K562 (cell line): ENCODE measurements at places on chromosomes 3 and 15. TPM values are rescaled to one million over a fixed set of nuclear protein-coding genes. Genes with fewer than 3 reads are reported as not detected.

DNA sequence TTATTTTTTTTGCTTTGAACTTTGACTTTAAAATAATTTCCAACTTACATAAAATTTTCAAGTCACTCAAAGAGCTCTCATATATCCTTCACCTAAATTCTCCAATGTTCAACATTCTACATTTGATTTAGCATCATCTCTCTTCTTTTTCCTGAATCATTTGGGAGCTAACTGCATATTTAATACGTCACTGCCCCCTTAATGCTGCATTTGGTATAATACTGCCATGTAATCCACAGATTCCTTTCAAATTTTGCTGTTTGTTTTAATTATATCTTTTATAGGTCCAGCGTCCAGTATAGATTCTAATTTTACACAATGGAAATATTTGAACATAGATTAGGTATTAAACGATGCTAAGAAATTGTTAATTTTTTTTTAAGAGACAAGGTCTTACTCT, 2.3 kb upstream of the EIF2AK4 start:
- no peak overlapping the region for H3K4me3 ChIP-seq
- peaks cover 3% of the 10 kb centered on the region; the same call in 2 of the 3 replicates for H3K4me1 ChIP-seq
- peaks cover 5% of the 10 kb centered on the region; the same call in 1 of the 3 replicates for H3K36me3 ChIP-seq
- no peak overlapping the region for H3K27ac ChIP-seq
- peak; percentile 13 for DNase-seq

GRCh38 chr3:102332205-102332604, 102.6 kb upstream of the ZPLD1 start:
- H3K4me3 ChIP-seq: no peak overlapping the region
- no peaks in the 10 kb centered on the region for H3K4me1 ChIP-seq
- no peak for DNase-seq
- H3K27ac ChIP-seq: no peak overlapping the region

GRCh38 chr3:171936191-171936841, 93.2 kb downstream of the TMEM212 start:
- H3K27me3 ChIP-seq: no peaks in the 10 kb centered on the region
- no peak for DNase-seq
- no peaks in the 10 kb centered on the region for H3K36me3 ChIP-seq
- no peak overlapping the region for H3K4me3 ChIP-seq

- H3K4me1 ChIP-seq: no peaks in the 10 kb centered on the region
- H3K36me3 ChIP-seq: no peaks in the 10 kb centered on the region
- H3K27ac ChIP-seq: no peak overlapping the region
- H3K27me3 ChIP-seq: no peaks in the 10 kb centered on the region
Measured at GRCh38 chr3:114974387-114974786, 172.7 kb downstream of the ZBTB20 start.

- DNase-seq: no peak
- H3K4me3 ChIP-seq: no peak overlapping the region
- H3K27me3 ChIP-seq: no peaks in the 10 kb centered on the region
- no peaks in the 10 kb centered on the region for H3K4me1 ChIP-seq
- no peaks in the 10 kb centered on the region for H3K36me3 ChIP-seq
- H3K27ac ChIP-seq: no peak overlapping the region
Measured at GRCh38 chr3:3288255-3288654, 108.8 kb upstream of the CRBN start.

DNA sequence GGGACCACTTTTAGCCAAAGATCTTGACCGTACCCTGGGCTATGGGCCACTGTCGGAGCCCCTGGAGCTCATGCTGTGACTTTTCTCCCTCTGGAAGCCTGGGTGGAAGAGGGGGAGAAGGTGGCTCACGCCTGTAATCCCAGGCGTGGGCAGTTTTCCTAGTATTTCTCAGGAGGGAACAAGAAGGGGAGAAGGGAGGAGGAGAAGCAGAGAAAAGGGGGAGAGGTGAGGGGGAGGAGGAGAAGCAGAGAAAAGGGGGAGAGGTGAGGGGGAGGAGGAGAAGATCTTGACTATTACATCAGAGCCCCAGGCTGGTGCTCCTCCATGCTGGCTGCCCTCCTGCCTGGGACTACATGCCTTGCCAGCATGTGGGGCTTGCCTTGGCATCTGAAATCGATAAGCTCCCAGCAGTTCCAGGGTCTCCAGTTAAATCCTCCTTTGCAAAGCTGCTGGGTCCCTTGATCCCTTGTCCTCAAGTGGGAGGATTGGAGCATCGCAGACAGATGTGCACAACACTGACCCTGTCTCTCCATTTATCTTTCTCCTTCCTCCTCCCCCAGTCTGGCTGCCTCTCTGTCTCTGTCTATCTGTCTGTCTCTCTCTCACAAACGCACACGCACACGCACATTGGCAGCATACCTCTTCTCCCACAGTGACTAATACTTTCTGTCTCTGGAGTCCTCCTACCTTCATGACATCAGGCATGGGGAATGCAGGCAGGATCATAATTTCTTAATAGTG, 41.6 kb downstream of the MRAS start:
- H3K27me3 ChIP-seq: no peaks in the 10 kb centered on the region
- no peak overlapping the region for H3K4me3 ChIP-seq
- H3K4me1 ChIP-seq: no peaks in the 10 kb centered on the region
- no peak overlapping the region for H3K27ac ChIP-seq

DNA sequence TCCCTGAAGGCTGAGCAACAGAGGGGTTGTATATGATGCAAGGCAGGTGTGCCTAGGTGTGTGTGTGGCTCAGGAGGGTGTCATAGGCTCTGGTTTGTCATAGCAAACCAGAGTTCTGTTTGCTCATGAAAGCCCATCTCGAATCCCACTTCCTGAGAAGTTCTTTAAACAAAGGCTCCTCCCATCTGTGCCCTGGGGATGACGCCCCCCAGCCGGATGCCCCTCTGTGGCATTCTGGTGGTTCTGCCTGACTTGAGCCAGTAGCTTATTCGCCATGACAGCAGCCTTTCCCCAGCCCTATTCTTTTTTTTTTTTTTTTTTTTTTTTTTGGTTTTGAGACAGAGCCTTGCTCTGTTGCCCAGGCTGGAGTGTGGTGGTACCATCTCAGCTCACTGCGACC, 45.4 kb downstream of the PDIA5 start:
- H3K27ac ChIP-seq: no peak overlapping the region
- peaks cover 73% of the 10 kb centered on the region; the same call in 2 of the 3 replicates for H3K36me3 ChIP-seq
- no peak overlapping the region for H3K4me3 ChIP-seq

- no peaks in the 10 kb centered on the region for H3K36me3 ChIP-seq
- H3K4me1 ChIP-seq: no peaks in the 10 kb centered on the region
- no peak overlapping the region for H3K4me3 ChIP-seq
- no peaks in the 10 kb centered on the region for H3K27me3 ChIP-seq
Measured at GRCh38 chr3:156898296-156898880, 72.2 kb downstream of the LEKR1 start.

DNA sequence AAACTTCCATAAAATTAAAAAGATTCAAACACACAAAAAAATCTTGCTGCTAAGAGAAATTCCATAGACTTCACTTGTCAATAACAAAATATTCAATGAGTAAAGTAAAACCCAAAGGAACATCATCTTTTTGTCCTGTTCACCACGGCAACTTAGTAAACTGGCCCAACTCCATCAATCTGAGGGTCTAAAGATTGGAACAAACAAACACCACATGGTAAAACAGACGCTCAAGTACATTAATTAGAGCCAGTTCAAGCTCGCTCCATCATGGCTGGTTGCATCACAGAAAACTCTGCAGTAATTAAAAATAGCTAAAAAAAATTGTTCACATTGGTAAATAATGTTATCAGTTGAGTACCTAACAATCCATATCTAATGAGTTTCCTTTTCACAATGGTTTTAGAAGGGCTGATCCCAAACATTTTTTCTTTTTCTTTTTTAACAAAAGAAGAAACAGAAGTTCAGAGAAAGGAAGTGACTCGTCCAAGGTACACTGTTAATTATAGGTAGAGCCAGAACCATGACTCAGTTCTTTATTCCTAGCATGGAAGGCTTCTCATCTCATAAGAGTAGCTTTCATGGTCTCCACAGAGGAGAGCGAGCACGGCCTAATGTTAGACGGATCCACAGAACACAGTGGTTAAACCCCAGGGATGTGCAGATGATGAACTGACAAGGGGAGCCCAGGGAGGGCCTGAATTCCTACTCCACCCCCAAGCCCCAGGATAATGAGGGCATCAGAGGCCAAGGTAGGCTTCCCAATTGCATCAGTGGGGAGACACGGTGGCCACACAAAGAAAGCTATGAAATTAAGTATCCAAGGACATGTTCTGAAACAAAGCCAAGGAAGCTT, 79.2 kb upstream of the ARHGEF3 start:
- no peak for DNase-seq
- no peak overlapping the region for H3K27ac ChIP-seq
- no peaks in the 10 kb centered on the region for H3K36me3 ChIP-seq
- H3K27me3 ChIP-seq: no peaks in the 10 kb centered on the region
- no peak overlapping the region for H3K4me3 ChIP-seq
- no peaks in the 10 kb centered on the region for H3K4me1 ChIP-seq

DNA sequence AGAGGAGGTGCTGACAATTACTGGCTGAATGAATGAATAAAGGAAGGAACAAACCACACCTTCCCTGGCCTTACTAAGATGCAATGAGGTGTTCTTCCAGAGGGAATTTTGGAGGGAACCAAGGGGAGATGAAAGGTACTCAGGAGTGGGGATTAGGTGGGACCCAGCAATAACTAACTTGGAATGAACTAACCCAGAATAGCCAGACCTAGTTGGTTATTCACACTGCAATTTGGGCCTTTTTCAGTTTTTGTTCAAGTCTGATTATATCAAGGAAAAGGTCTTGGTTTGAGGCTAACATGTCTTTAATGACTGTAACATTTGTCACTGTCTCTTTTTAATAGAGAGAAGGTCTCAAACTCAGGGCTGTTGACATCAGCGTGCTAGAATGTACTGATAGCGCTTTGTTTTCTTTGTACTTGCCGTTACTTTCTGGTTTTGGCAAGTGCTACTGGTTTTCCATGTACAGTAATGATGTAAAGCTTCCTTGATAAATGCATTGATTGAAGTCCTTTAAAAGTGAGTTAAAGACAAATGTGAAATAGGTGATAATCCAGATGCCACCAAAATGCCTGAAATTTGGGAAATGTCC, 3.2 kb upstream of the PLXND1 start:
- H3K4me1 ChIP-seq: peaks cover 76% of the 10 kb centered on the region
- DNase-seq: no peak
- no peaks in the 10 kb centered on the region for H3K27me3 ChIP-seq
- H3K27ac ChIP-seq: peak overlapping the region; percentile 35; the same call in 1 of the 3 replicates
- H3K4me3 ChIP-seq: no peak overlapping the region
- H3K36me3 ChIP-seq: no peaks in the 10 kb centered on the region

GRCh38 chr3:22208844-22209243, 457.8 kb upstream of the ZNF385D start:
- DNase-seq: no peak
- no peaks in the 10 kb centered on the region for H3K36me3 ChIP-seq
- H3K4me3 ChIP-seq: no peak overlapping the region
- H3K4me1 ChIP-seq: no peaks in the 10 kb centered on the region
- no peaks in the 10 kb centered on the region for H3K27me3 ChIP-seq

DNA sequence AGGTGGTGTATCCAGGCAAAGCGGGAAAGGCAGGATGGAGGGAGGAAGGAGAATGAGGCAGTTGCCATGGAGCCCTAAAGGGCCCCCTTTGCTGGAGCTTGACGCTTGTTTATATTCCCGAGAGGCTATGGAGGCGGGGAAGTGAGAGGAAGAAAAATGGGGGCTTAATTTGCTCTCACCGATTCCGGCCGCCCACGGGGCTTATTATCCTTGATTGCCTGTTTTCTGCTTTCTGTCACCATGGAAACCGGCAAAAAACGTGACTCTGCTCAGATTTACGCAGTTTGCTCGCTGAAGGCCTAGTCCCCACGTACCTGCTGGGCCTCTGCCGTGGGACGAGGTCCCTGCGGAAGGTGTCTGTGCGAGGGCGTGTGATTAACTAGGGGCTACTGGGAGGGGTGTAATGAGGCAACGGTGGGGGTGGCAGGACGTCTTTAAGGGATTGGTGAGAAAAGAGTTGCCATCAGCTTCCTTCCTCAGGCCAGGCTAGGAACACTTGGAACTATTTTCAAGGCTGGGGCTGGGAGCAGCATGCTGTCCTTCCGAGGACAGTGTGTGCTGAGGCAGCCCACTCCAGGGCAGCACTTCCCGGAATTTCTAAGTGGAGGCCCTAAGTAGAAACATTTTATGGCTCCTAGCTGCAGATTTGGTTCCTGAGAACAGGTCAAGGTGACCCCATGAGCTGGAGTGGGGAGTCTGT, 110.8 kb upstream of the NDN start:
- H3K4me1 ChIP-seq: no peaks in the 10 kb centered on the region
- DNase-seq: no peak
- no peak overlapping the region for H3K27ac ChIP-seq
- no peaks in the 10 kb centered on the region for H3K36me3 ChIP-seq
- H3K4me3 ChIP-seq: no peak overlapping the region
- H3K27me3 ChIP-seq: no peaks in the 10 kb centered on the region

GRCh38 chr3:110174908-110175307, 837.6 kb upstream of the DPPA4 start:
- no peaks in the 10 kb centered on the region for H3K4me1 ChIP-seq
- no peak for DNase-seq
- no peak overlapping the region for H3K27ac ChIP-seq
- no peaks in the 10 kb centered on the region for H3K27me3 ChIP-seq

DNA sequence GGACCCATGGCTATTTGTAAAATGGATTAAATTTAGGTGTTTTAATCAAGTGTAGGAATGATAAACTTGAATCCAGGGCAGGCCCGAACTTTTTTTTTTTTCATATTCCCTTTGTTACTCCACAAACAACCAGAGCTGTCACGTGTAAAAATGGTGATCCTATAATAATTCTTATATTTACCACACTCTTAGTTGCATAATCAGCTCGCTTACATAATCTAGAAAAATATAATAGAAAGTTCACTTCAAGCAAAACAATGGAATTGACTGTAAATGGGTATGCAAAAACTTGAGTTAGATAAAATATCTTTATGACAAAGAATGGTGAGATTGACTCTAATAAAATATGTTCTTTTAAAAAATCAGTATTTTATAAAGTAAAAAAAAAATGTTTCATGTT, 2.1 kb upstream of the PAQR9 start:
- no peak overlapping the region for H3K4me3 ChIP-seq
- H3K27me3 ChIP-seq: no peaks in the 10 kb centered on the region
- H3K4me1 ChIP-seq: peaks cover 15% of the 10 kb centered on the region; the same call in 2 of the 3 replicates
- no peaks in the 10 kb centered on the region for H3K36me3 ChIP-seq

DNA sequence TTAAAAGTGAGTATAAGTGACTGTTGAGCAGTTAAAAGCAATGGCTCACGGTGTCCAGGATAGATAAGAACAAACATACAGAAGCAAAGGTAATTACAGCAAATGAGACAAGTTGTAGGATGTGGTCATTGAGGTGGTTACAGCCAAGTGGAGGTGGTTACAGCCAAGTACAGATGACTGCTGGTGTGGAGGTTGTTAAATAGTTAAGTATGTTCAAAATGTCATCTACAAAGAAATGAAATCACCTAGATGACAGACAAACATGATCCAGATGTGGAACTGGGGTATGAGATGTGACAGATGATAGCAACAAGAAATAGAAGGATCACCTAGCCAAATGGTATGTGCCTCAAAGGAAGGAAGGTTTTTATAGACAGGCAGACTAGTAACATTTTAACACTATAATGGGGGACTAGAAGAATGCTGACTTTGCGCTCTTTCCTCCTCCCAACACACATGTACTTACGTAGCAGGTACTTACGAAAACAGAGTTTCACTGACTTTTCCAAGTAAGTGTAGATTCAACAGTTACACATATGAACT, 6.8 kb upstream of the ANKRD28 start:
- no peak overlapping the region for H3K4me3 ChIP-seq
- peak overlapping the region; percentile 80 for H3K27ac ChIP-seq
- peak; percentile 66 for DNase-seq
- H3K27me3 ChIP-seq: no peaks in the 10 kb centered on the region

IL17RC gene
- total RNA-seq: 11.4 and 12.3 TPM in 2 replicates

MAPKAPK3 gene
- 49.6 and 55.1 TPM in 2 replicates for total RNA-seq

SEMA6D gene
- total RNA-seq: not detected in 2 replicates

MESP1 gene
- 1.1 and 1.6 TPM in 2 replicates for total RNA-seq

VILL gene
- 12.4 and 13.4 TPM in 2 replicates for total RNA-seq

NPAP1 gene
- not detected in 2 replicates for total RNA-seq

ZNF502 gene
- total RNA-seq: 0.65 and 0.73 TPM in 2 replicates
